ENCODE measurements at places on chromosomes 3 and 15. TPM values are rescaled to one million over a fixed set of nuclear protein-coding genes. Genes with fewer than 3 reads are reported as not detected.
A peak's percentile ranks its signal among the peaks of the same experiment; 100 is the strongest.

DNA sequence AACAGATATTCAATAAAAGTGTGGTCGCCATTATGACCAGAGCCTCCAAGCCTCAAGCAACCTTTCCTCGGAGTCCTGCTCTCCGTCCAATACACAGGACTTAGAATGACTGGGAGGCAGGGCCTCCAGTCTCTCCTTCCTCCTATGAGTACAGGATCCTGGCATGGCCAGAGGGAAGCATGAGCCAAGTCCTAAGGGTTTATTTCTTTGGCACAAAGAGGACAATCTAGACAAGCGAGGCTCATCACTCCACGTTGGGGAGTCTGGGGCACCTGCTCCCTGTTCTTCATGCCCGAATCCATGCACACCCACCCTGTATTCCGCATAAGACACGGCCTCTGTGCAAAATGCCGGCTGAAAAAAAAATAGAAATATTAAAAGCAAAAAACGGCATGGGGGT lies 6.8 kb downstream of the PRRT3 start:
- no peaks in the 10 kb centered on the region for H3K36me3 ChIP-seq
- peaks cover 5% of the 10 kb centered on the region for H3K27me3 ChIP-seq
- no peak overlapping the region for H3K27ac ChIP-seq
- DNase-seq, result no peak
- peaks cover 6% of the 10 kb centered on the region for H3K4me1 ChIP-seq

DNA sequence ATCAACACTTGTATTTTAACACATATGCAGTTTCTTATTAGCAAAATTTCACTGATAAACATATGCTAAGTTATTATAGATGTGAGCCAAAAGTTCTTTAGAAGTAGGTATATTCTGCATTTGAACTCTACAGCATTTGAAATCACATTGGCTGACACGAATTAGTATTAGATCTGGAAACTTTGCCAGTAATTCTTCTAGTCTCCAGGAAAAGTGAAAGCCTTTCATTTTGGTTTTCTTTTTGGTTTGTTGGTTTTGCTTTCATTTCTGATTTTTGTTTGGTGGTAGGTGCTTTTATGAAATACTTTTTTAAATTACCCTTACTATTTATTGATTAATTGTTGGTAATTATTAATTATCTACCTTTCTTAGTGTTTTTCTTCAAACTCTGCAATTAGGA lies 72.9 kb downstream of the RBMS3 start:
- no peak overlapping the region for H3K4me3 ChIP-seq
- H3K36me3 ChIP-seq, result no peaks in the 10 kb centered on the region
- H3K27me3 ChIP-seq, result no peaks in the 10 kb centered on the region
- no peaks in the 10 kb centered on the region for H3K4me1 ChIP-seq
- no peak overlapping the region for H3K27ac ChIP-seq

GRCh38 chr3:119627461-119627860 lies 29.8 kb downstream of the PLA1A start:
- H3K27ac ChIP-seq, result no peak overlapping the region
- no peaks in the 10 kb centered on the region for H3K27me3 ChIP-seq
- peak; percentile 36 for DNase-seq
- H3K36me3 ChIP-seq, result no peaks in the 10 kb centered on the region
- H3K4me1 ChIP-seq, result peaks cover 22% of the 10 kb centered on the region

GRCh38 chr3:95539950-95540483 lies 1274.4 kb upstream of the EPHA6 start:
- no peak for DNase-seq
- no peak overlapping the region for H3K4me3 ChIP-seq
- no peaks in the 10 kb centered on the region for H3K27me3 ChIP-seq
- no peaks in the 10 kb centered on the region for H3K36me3 ChIP-seq
- no peaks in the 10 kb centered on the region for H3K4me1 ChIP-seq

- no peaks in the 10 kb centered on the region for H3K36me3 ChIP-seq
- H3K4me1 ChIP-seq, result no peaks in the 10 kb centered on the region
- no peak overlapping the region for H3K27ac ChIP-seq
- no peaks in the 10 kb centered on the region for H3K27me3 ChIP-seq
- no peak overlapping the region for H3K4me3 ChIP-seq
- no peak for DNase-seq
Measured at GRCh38 chr15:48536681-48537091, 108.8 kb downstream of the FBN1 start.

DNA sequence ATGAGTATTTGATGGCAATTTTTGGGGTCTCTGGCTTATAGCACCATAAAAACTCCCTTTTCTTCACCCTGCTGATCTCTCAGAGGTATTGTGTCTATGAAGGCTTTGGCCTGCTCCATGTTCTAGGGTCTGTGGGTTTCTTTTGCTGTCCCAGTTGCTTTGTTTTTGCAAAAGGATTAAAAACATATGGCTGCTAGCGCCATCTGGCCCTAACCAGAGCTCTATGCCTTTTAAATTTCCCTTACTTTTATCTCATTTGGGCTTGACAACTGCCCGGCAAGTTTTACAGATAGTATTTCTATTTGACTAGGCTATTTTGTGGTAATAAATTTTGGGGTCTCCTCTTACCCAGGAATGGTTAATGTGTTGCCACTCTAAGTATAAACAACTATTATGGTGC lies 6.4 kb upstream of the GHRL start:
- H3K36me3 ChIP-seq, result no peaks in the 10 kb centered on the region
- no peak overlapping the region for H3K4me3 ChIP-seq
- no peaks in the 10 kb centered on the region for H3K4me1 ChIP-seq
- DNase-seq, result no peak

DNA sequence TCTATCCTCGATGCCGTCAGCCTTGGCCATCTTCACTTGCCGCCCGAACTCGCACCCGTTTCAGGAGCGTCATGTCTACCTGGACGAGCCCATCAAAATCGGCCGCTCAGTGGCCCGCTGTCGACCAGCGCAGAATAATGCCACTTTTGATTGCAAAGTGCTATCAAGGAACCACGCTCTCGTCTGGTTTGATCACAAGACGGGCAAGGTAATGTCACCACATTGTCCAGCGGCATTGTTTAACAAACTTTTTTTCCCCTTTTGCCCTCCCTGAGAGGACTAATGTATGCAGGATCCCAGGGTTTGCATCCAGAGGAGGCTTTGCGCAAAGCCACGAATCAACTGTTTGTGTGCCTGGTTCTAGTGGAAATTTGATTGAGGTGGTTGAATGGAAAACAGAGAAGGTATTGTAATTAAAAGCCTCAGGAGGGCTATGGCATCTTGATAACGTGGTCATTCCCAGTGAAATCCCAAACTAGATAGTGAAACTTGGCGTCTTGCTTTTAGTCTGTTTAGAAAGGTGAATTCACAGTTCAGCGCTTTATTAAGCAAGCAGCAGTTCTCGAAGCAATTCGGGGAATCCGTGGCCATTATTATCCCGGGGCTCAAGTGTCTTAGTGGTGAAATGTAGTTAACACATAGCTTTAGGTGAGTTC lies 1.7 kb downstream of the SLMAP start:
- H3K4me1 ChIP-seq, result peaks cover 19% of the 10 kb centered on the region
- no peak overlapping the region for H3K27ac ChIP-seq
- H3K27me3 ChIP-seq, result no peaks in the 10 kb centered on the region
- H3K4me3 ChIP-seq, result peak overlapping the region; percentile 71
- H3K36me3 ChIP-seq, result no peaks in the 10 kb centered on the region

- H3K27ac ChIP-seq, result no peak overlapping the region
- H3K27me3 ChIP-seq, result no peaks in the 10 kb centered on the region
- H3K4me3 ChIP-seq, result no peak overlapping the region
- no peak for DNase-seq
Measured at GRCh38 chr3:8325306-8325705, 176.3 kb upstream of the LMCD1 start.

DNA sequence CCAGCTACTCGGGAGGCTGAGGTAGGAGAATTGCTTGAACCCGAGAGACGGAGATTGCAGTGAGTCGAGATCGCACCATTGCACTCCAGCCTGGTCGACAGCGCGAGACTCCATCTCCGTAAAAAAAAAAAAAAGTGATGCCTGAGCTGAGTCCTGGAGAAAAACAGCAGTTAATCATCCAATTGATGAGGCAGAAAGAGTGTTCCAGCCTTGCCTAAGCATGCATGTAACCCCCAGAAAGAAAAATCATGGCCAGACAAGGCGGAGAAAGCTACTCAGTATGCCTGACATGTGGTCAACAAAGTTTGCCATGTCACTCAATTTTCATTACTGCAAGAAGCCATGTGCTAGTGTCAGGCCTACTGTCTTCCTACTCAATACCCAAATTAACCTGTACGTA lies 593.1 kb upstream of the MDFIC2 start:
- H3K27ac ChIP-seq, result no peak overlapping the region
- no peaks in the 10 kb centered on the region for H3K4me1 ChIP-seq
- H3K27me3 ChIP-seq, result no peaks in the 10 kb centered on the region
- H3K4me3 ChIP-seq, result no peak overlapping the region
- no peak for DNase-seq

GRCh38 chr15:66233487-66234415 lies 19.8 kb downstream of the MEGF11 start:
- H3K4me1 ChIP-seq, result peaks cover 10% of the 10 kb centered on the region
- no peak overlapping the region for H3K4me3 ChIP-seq
- peak; percentile 63 for DNase-seq
- H3K36me3 ChIP-seq, result no peaks in the 10 kb centered on the region

- H3K27ac ChIP-seq, result no peak overlapping the region
- no peak overlapping the region for H3K4me3 ChIP-seq
- H3K27me3 ChIP-seq, result no peaks in the 10 kb centered on the region
- no peaks in the 10 kb centered on the region for H3K36me3 ChIP-seq
Measured at GRCh38 chr3:51276046-51276445, 109.0 kb upstream of the MANF start.

DNA sequence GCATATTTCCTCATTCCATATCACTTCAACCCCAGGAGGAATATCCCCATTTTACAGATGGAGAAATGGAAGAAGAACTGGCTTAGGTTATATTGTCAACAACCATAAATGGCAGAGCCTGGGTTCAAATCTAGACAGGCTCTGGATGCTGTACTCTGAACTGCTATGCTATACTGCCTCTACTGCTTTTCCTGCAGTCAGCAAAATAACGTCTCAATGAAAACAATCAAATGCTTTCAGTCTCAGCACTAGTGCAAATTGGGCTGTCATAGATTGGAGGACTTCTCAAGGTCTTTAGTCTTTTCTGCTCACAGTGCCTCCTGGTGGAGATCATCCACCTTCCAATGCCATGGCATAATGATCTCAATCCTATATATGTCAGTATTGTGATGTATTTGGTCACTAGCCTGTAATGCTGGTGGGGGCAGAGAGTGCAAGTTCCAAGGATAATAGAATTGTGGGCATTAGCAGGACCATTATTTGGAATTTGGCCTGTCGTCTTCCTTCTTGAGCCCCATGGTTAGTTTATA lies 285.0 kb downstream of the CLSTN2 start:
- peaks cover 17% of the 10 kb centered on the region for H3K4me1 ChIP-seq
- no peak overlapping the region for H3K4me3 ChIP-seq
- H3K27me3 ChIP-seq, result no peaks in the 10 kb centered on the region
- no peaks in the 10 kb centered on the region for H3K36me3 ChIP-seq
- H3K27ac ChIP-seq, result no peak overlapping the region

DNA sequence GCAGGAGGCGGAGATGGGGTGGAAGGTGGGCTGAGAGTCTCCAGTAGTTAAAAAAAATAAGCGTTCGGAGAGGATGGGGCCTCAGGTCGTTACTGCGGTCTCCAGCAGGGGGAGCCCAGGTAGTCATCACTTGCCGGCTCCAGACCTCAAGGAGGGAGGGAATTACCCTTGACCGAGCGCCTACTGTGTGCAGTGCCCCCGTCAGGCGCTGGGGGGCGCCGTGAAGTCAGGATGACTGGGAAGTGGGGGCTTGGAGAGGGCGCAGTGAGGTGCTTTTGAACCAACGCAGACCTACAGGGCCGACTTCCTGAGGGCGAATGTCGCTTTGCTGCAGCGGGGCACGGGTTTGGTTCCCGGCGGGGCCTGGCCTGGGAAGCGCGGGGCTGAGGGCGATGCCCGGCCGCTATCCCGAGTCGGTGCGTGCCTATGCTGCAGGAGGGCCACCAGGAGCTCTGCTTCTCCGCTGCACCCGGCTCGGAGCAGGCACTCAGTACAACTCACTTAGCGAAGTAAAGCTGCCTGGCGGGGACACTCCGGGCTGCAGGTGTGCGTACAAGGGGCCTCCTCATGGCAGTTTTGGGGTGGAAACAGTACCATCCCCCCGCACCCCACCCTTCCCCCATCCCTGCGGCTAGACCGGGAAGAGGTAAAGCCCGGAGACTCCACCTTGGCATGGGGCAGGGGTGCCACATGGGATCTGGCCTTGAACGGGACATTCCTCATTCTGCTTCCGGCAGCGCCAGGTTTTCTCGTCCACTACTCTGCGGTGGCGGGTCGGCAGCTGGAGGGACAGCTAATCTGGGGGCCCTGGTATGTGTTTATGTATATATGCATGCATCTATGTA lies 79.8 kb downstream of the RHCG start:
- peaks cover 29% of the 10 kb centered on the region for H3K4me1 ChIP-seq
- H3K4me3 ChIP-seq, result no peak overlapping the region

GRCh38 chr15:44033894-44034293 lies 161.2 kb downstream of the FRMD5 start:
- H3K36me3 ChIP-seq, result no peaks in the 10 kb centered on the region
- no peak for DNase-seq
- no peak overlapping the region for H3K4me3 ChIP-seq

GRCh38 chr3:158102242-158103080 lies 3.8 kb downstream of the SHOX2 start:
- H3K27ac ChIP-seq, result no peak overlapping the region
- H3K36me3 ChIP-seq, result no peaks in the 10 kb centered on the region
- no peak overlapping the region for H3K4me3 ChIP-seq

- H3K4me3 ChIP-seq, result no peak overlapping the region
- no peaks in the 10 kb centered on the region for H3K4me1 ChIP-seq
- H3K36me3 ChIP-seq, result no peaks in the 10 kb centered on the region
- no peak overlapping the region for H3K27ac ChIP-seq
- no peak for DNase-seq
- H3K27me3 ChIP-seq, result no peaks in the 10 kb centered on the region
Measured at GRCh38 chr3:147921051-147921450, 511.9 kb downstream of the ZIC1 start.

The LRRN1 gene
- 57.9 TPM for total RNA-seq

The LMAN1L gene
- total RNA-seq, result not detected

The TRPM7 gene
- total RNA-seq, result 37.9 TPM

The CTXN2 gene
- 0.60 TPM for total RNA-seq

The PPCDC gene
- total RNA-seq, result 15.8 TPM

The PLAAT1 gene
- total RNA-seq, result 5.0 TPM

The USP50 gene
- total RNA-seq, result 0.46 TPM

The FURIN gene
- 8.3 TPM for total RNA-seq

The SLC7A14 gene
- total RNA-seq, result not detected

The MRPS11 gene
- total RNA-seq, result 15.8 TPM

The CD276 gene
- 62.2 TPM for total RNA-seq

The ASB14 gene
- total RNA-seq, result not detected

Measured in neural progenitor cell (in vitro differentiated cells).